Heart right ventricle (tissue), 16 donors: ENCODE measurements at places on chromosomes 6 and 20. TPM values are rescaled to one million over a fixed set of nuclear protein-coding genes. Genes with fewer than 3 reads are reported as not detected.

GRCh38 chr6:166351715-166352285, 9.5 kb upstream of the SFT2D1 start:
- no peak for DNase-seq

DNA sequence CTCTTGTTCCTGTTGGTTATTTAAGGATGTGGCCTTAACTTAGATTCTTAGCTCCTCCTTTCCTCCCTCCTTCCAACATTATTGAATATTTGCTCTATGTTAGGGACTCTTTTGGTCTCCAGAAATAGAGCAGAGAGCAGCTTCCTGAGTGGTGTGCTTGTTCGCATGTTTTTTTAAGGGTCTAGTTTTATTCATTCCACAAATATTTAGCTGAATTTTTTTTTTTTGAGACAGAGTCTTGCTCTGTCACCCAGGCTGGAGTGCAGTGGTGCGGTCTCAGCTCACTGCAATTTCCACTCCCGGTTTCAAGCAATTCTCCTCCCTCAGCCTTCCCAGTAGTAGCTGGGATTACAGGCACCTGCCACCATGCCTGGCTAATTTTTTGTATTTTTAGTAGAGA, 169.2 kb downstream of the ZFAND3 start:
- no peak for DNase-seq

Gene KIAA0408
- total RNA-seq = 0.47 TPM

DNA sequence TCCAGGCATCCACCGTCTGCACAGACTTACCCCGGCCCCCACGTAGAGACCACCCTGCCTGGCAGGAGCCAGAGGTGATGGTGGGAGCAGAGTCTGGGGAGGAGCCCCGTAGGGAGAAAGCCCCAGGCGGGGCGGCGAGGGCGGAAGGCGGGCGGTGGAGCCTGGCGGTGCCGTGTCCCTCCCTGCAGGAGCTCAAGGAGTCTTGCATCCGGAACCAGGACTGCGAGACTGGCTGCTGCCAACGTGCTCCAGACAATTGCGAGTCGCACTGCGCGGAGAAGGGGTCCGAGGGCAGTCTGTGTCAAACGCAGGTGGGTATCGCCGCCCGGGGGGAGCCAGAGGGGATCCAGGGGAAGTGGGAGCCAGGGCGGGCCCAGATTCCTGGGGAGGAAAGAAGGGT, 6.0 kb downstream of the CLPSL1 start:
- DNase-seq = no peak

- DNase-seq = no peak
Observed at GRCh38 chr20:4886771-4887527, 114.4 kb downstream of the SLC23A2 start.

- DNase-seq = no peak
Observed at GRCh38 chr20:62914436-62914835, 11.9 kb downstream of the DIDO1 start.

Gene OR2B6
- total RNA-seq = not detected

- no peak for DNase-seq
Observed at GRCh38 chr6:136383268-136383937, 93.8 kb upstream of the BCLAF1 start.

DNA sequence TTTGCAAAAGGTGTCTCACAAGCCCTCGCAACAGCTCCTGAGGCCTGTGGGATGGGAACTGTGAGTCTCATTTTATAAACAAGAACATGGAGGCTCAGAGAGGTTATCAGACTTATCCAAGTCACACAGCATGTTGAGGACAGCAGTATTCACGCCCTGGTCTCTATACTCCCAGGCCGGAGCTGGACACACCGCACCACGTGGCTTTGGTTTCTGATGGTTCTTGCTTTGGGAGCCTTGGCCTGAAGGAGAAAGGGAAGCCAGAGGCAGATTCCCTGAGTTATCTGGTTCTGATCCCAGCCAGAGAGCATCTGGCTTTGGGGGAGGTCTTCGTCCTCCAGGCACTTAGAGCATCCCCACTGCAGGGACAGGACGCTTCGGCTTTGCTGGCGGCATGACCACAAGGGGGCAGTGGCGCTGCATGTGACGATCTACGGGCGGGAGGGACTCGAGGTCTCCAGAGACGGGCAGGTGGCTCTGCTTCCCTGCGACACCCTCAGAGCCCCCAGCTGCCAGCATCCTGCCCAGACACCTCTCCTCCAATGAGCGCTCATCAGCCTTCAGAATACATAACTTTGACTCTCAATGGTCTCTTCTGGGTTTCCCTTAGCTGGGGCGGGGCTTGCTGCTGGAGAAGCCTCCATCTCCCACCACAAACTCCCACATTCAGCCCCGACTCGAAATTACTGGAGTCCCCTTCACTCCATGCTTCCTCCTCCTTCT, 51.4 kb upstream of the SAYSD1 start:
- DNase-seq = peak; percentile 58
